Pancreas (tissue), 10 donors: ENCODE measurements at places on chromosomes 1 and 21.

- no peaks in the 10 kb centered on the region for H3K36me3 ChIP-seq
- no peaks in the 10 kb centered on the region for H3K27me3 ChIP-seq
- no peak for DNase-seq
- H3K27ac ChIP-seq: no peak overlapping the region
Observed at GRCh38 chr1:160636076-160636475, 10.8 kb downstream of the SLAMF1 start.

DNA sequence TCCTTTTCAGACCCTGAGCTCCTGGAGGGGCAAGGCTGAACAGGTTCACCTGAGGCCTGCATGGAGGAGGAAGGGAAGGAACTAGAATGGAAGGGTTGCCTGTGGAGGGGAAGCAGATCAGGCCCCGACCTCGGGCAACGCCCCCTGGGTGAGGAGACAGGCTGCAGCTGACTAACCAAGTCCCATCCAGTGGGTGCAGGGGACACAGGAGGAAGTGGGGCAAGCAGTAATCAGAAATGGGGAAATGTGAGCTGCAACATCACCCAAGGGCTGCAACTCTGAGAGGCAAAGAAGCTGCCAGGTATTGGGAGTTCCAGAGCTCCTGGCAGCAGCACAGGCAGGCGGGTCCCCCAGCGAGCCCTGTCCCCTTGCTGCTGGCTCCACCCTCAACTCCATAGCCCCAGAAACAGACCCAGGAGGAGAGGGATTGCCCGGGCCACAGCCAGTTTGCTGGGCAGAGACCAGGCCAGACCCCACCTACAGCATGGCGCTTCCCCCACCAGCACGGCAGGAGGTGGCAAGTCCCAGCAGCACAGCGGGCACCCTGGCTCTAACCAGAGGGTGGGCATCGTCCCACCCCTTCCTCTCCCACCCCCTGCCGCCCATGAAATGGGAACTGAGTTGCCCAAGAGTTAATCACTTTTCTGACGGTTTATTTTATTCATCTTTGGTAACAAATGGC, 38.5 kb downstream of the MRPL37 start:
- H3K27ac ChIP-seq: no peak overlapping the region
- no peaks in the 10 kb centered on the region for H3K27me3 ChIP-seq
- H3K4me1 ChIP-seq: no peaks in the 10 kb centered on the region
- H3K4me3 ChIP-seq: no peak overlapping the region
- DNase-seq: no peak

- H3K27ac ChIP-seq: peak overlapping the region; percentile 48
- no peak for DNase-seq
- no peaks in the 10 kb centered on the region for H3K27me3 ChIP-seq
- no peak overlapping the region for H3K4me3 ChIP-seq
- no peaks in the 10 kb centered on the region for H3K36me3 ChIP-seq
- no peaks in the 10 kb centered on the region for H3K4me1 ChIP-seq
Observed at GRCh38 chr1:221169447-221169889, 290.2 kb downstream of the HLX start.

GRCh38 chr1:2032737-2033136, 13.6 kb downstream of the GABRD start:
- no peak for DNase-seq
- H3K4me3 ChIP-seq: no peak overlapping the region
- H3K27ac ChIP-seq: no peak overlapping the region
- H3K27me3 ChIP-seq: no peaks in the 10 kb centered on the region

- H3K36me3 ChIP-seq: no peaks in the 10 kb centered on the region
- H3K4me3 ChIP-seq: no peak overlapping the region
- no peaks in the 10 kb centered on the region for H3K27me3 ChIP-seq
Observed at GRCh38 chr1:232183802-232184201, 446.1 kb downstream of the SIPA1L2 start.

GRCh38 chr21:33011462-33011861, 14.3 kb upstream of the OLIG2 start:
- no peaks in the 10 kb centered on the region for H3K4me1 ChIP-seq
- no peaks in the 10 kb centered on the region for H3K27me3 ChIP-seq
- no peak overlapping the region for H3K4me3 ChIP-seq
- no peak overlapping the region for H3K27ac ChIP-seq
- no peak for DNase-seq

DNA sequence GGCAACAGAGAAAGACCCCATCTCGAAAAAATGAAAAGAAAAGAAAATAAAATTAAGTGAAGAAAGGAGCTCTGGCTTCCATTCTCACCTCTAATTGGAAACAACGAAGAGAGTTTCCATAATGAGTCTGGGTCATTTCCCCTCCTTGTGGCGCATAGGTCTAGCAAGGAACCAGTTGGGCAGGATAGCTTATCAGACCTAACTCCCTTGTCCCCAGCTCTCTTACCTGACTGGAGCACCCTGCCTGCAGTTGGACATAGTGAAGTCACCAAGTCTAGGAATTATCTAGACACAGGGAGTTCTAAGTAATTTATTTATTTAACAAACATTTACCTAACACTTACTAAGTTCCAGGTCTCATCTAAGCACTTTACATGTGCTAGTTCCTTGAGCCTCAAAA, 63.0 kb upstream of the RAB4A start:
- H3K36me3 ChIP-seq: no peaks in the 10 kb centered on the region
- no peak overlapping the region for H3K4me3 ChIP-seq
- no peaks in the 10 kb centered on the region for H3K27me3 ChIP-seq
- no peaks in the 10 kb centered on the region for H3K4me1 ChIP-seq
- no peak for DNase-seq

GRCh38 chr1:5390504-5390903, 601.7 kb downstream of the NPHP4 start:
- no peaks in the 10 kb centered on the region for H3K4me1 ChIP-seq
- H3K36me3 ChIP-seq: no peaks in the 10 kb centered on the region
- no peaks in the 10 kb centered on the region for H3K27me3 ChIP-seq
- no peak for DNase-seq

GRCh38 chr1:3021233-3021671, at the start of gene ACTRT2:
Gene ACTRT2 (plus strand): TSS chr1:3021467. CDS start chr1:3021687, 220 bp downstream.
- no peaks in the 10 kb centered on the region for H3K4me1 ChIP-seq
- no peaks in the 10 kb centered on the region for H3K27me3 ChIP-seq
- no peak for DNase-seq
- no peak within 1 kb of the TSS for H3K27ac ChIP-seq

- no peaks in the 10 kb centered on the region for H3K27me3 ChIP-seq
- H3K4me1 ChIP-seq: peaks cover 21% of the 10 kb centered on the region
- H3K27ac ChIP-seq: peak overlapping the region; percentile 68
- H3K36me3 ChIP-seq: no peaks in the 10 kb centered on the region
Observed at GRCh38 chr1:211643324-211644212, 31.9 kb downstream of the NEK2 start.

DNA sequence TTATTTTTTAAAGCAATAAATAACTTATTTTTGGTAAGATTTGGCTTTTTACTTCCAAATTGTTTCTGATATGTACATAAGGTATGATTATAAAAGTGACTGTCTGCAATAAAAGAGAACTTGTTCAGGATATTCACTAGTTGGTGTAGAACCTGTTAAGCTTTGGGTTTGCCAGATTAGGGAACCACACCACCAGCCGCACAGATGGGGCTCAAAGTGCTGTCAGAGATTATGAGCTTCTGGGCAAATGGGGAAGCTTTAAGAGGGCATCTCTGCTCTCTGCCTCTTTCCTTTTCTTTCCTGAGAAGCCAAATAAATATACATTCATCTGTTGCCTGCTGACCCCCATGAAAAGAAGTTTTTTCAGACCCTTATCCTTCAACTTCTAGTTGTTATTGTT, 25.4 kb downstream of the IVNS1ABP start:
- H3K4me1 ChIP-seq: no peaks in the 10 kb centered on the region
- H3K36me3 ChIP-seq: peaks cover 2% of the 10 kb centered on the region
- H3K4me3 ChIP-seq: no peak overlapping the region
- H3K27ac ChIP-seq: no peak overlapping the region
- H3K27me3 ChIP-seq: no peaks in the 10 kb centered on the region

DNA sequence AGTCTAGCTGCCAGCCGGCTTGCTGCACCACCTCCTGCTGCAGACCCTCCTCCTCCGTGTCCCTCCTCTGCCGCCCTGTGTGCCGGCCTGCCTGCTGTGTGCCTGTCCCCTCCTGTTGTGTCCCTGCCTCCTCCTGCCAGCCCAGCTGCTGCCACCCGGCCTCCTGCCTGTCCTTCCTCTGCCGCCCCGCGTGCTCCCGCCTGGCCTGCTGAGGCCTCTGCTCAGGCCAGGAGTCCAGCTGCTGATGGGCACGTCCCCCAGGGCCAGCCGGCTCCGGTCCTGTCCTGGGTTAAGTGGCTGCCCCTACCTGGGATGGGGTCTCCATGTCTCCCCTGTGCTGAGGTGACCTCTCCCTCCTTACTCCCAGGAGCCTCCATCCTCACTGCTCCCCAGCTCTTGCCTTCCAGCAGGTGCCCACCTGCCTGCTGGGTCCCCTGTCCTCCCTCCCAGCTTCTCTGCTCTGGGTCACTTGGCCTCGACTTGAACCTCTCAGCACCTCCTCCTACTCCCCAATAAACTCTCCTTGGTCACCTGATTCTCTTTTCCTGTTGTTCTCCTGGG, 870 bp downstream of the KRTAP10-8 start:
- H3K4me1 ChIP-seq: no peaks in the 10 kb centered on the region
- H3K27ac ChIP-seq: no peak overlapping the region
- no peaks in the 10 kb centered on the region for H3K36me3 ChIP-seq
- H3K27me3 ChIP-seq: no peaks in the 10 kb centered on the region

DNA sequence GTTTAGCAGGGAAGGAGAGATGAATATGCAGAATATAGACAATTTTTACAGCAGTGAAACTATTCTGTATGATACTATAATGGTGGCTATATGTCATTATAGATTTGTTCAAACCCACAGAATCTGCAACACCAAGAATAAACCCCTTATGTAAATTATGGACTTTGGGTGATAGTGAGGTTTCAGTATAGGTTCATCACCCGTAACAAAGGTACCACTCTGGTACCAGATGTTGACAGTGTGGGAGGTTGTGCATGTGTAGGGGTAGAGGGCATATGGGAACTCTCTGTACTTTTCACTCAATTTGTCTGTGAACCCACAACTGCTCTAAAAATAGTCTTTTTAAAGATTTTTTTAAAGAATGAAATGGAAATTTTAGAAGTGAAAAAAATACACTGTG, 29.9 kb upstream of the PRDX6 start:
- peaks cover 7% of the 10 kb centered on the region for H3K4me1 ChIP-seq
- H3K27me3 ChIP-seq: no peaks in the 10 kb centered on the region
- DNase-seq: no peak
- H3K4me3 ChIP-seq: no peak overlapping the region
- H3K27ac ChIP-seq: no peak overlapping the region

- no peaks in the 10 kb centered on the region for H3K36me3 ChIP-seq
- no peaks in the 10 kb centered on the region for H3K27me3 ChIP-seq
- H3K4me3 ChIP-seq: no peak overlapping the region
- H3K4me1 ChIP-seq: no peaks in the 10 kb centered on the region
- H3K27ac ChIP-seq: no peak overlapping the region
- DNase-seq: no peak
Observed at GRCh38 chr1:26583646-26584485, 54.3 kb downstream of the RPS6KA1 start.

- H3K27ac ChIP-seq: no peak overlapping the region
- peaks cover 9% of the 10 kb centered on the region for H3K36me3 ChIP-seq
Observed at GRCh38 chr1:204438628-204439027, 27.0 kb upstream of the PPP1R15B start.

DNA sequence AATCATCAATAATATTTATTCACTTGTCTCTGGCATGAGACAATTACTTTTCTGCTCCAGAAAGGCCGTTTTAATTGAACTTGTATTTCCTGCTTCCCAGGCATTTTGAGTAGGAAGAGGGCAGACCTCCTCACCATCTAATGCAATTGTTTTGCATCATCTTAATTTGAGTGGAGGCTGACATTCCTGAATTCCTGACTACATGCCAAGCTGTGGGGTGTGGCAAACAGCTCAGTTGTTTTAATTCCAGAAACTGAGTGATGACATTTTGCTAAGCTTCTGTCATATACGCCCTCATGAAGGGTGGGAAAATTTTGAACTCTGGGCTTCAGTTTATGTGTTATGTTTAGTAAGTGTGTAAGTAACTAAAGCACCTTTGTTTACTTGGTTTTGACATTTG, 125.4 kb upstream of the USP25 start:
- H3K36me3 ChIP-seq: no peaks in the 10 kb centered on the region
- H3K4me3 ChIP-seq: no peak overlapping the region
- no peaks in the 10 kb centered on the region for H3K27me3 ChIP-seq
- DNase-seq: no peak

DNA sequence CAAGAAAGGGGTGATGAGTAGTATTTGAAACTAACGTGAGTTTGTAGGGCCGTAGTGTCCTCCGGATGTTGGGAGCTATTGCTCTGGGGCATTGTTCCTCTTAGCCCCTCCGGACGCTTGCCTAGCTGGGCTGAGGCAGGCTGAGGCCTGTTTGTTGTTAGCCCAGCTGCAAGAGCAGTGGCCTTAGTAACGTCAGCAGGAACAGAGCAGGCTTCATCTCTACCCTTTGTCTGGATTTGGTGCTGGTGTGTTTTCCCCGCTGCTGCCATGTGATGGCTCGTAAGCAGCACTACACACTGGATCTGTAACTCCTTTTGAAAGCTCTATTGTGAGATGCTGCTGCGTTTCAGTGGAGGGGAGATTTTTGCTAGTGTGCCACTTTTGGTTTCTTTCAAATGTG, 57.6 kb downstream of the DNM3 start:
- no peak overlapping the region for H3K4me3 ChIP-seq
- H3K27me3 ChIP-seq: no peaks in the 10 kb centered on the region
- H3K4me1 ChIP-seq: peaks cover 3% of the 10 kb centered on the region
- no peak for DNase-seq

DNA sequence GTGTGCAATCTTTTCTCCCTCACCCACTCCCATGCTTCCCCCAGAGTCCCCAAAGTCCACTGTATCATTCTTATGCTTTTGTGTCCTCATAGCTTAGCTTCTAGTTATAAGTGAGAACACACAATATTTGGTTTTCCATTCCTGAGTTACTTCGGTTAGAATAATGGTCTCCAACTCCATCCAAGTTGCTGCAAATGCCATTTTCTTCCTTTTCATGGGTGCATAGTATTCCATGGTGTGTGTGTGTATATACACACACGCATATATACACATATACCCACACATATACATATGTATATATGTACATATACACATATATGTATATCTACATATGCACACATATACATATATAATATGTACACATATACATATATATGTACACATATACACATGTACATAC, 69.3 kb downstream of the ERG start:
- no peaks in the 10 kb centered on the region for H3K36me3 ChIP-seq
- DNase-seq: no peak
- peaks cover 11% of the 10 kb centered on the region for H3K27me3 ChIP-seq
- no peak overlapping the region for H3K4me3 ChIP-seq
- H3K27ac ChIP-seq: no peak overlapping the region

GRCh38 chr1:112263453-112263852, 132.6 kb upstream of the CTTNBP2NL start:
- H3K27me3 ChIP-seq: no peaks in the 10 kb centered on the region
- H3K4me3 ChIP-seq: no peak overlapping the region
- H3K4me1 ChIP-seq: no peaks in the 10 kb centered on the region
- no peak for DNase-seq
